ENCODE measurements at places on chromosomes 7 and 10. TPM values are rescaled to one million over a fixed set of nuclear protein-coding genes. Genes with fewer than 3 reads are reported as not detected.

The LRMDA gene
- polyA plus RNA-seq: 18.0 TPM

The ARHGAP22 gene
- polyA plus RNA-seq: 8.6 TPM

The KCNH2 gene
- 0.03 TPM for polyA plus RNA-seq

The ZNF425 gene
- polyA plus RNA-seq: 0.45 TPM

The SCRN1 gene
- 47.3 TPM for polyA plus RNA-seq

The FGFR2 gene
- 0.06 TPM for polyA plus RNA-seq

The ZNF485 gene
- 1.0 TPM for polyA plus RNA-seq

The MYH16 gene
- polyA plus RNA-seq: 0.01 TPM

The PRTFDC1 gene
- 22.0 TPM for polyA plus RNA-seq

The HABP2 gene
- 0.04 TPM for polyA plus RNA-seq
